Brain pericyte (primary cell): ENCODE measurements at places on chromosomes 7 and 10.

- no peak for DNase-seq
These were observed 153.5 kb upstream of the RHEB start for GRCh38 chr7:151673216-151673615.

DNA sequence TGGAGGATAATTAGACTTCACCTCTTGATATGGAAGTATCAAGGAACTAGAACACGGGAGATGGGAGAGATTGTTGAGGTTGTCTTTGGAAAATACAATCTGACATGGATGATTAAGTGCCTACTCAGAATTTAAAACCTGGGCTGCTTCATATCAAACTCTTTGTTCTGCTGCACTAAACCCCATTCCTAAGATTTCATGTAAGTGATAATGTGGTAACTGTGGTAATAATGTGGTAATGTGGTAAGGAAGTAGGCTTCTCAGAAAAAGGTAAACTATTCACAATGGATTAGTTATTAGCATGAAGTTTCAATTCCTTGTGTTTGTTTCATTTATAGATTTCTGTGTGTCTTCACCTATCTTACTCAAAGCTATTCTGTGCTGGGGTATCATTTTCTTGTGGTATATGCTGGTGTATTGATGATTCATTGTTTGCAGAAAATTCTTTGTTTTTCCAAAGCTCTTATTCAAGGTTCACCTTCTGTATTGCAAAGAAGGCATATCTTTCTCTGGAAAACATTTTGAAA, 129.9 kb upstream of the TAC1 start:
- no peak for DNase-seq

GRCh38 chr7:90749262-90749661, 153.1 kb downstream of the CDK14 start:
- no peak for DNase-seq

- no peak for DNase-seq
These were observed 66.9 kb downstream of the OGDH start for GRCh38 chr7:44673324-44673723.

GRCh38 chr10:81297292-81297691, 577.7 kb upstream of the NRG3 start:
- no peak for DNase-seq

DNA sequence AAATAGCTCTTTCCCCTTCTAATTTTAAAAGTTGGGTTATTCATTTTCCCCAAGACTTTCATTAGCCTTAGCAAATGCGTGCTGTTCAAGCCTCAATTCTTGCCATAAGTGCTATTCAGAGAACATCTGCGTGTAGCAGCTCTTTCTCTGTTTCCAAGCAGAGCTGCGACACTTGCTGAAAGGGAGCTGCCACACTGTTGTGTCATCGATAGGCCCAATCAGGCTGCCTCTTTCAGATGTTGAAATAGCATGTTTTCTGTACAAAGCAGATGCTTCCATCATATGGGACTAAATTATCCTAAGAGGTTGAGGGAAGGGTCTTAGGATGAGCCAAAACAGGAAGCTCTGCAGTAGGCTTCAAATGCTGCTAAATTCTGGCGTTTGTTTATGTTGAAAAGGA, 220.9 kb upstream of the CDC14C start:
- DNase-seq: no peak

- DNase-seq: no peak
These were observed 193.3 kb downstream of the ADK start for GRCh38 chr10:74344306-74344705.

- no peak for DNase-seq
These were observed 1.2 kb downstream of the DLG5 start for GRCh38 chr10:77925410-77925794.

DNA sequence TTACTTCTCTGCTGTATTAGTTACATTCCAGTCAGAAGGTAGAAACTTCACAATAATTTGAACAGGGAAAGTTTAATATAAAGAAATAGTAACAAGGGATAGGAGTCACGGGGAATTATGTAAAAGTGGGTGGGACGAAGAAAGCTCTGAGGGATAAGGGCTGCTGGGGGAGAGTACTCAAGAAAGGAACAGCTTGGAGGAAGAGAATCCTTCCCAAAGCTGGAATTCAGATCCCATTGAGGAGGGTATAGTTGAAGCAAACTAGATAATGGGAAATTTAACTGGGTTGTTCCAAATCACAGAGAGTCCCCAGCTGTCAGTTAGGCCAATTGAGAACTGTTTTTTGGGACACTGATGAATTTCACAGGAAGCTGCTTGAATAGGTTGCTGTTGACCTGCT, 53.2 kb upstream of the MACC1 start:
- DNase-seq: no peak

DNA sequence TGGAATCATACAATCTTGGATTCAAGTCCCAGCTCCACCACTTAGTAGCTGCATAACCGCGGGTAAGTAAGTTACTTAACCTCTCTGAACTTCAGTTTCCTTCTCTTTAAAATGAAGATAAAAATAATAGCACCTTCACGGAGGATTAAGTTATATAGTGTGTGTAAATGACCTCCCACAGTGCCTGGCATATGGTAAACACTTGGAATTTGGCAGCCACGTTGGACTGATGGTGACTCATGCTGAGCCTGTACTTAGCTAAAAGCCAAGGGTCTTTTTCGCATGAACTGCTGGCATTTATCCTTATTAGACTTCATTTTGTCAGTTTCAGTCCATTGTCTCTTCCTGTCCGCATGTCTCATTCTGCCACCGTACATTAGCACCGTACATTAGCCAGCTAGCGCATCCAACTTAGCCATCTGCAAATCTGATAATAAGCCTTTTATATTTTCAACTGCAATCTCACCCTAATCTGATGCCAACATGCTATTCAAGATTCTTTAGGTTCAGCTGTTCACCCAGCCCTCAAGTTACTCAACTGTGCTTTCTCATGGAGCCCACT, 11.2 kb downstream of the SLC13A4 start:
- DNase-seq: peak; percentile 63

- no peak for DNase-seq
These were observed 128.0 kb upstream of the CALN1 start for GRCh38 chr7:72540106-72540611.

GRCh38 chr10:112782200-112782907, 167.7 kb upstream of the TCF7L2 start:
- no peak for DNase-seq

GRCh38 chr10:53601260-53601875, 828.8 kb upstream of the MBL2 start:
- DNase-seq: no peak

- no peak for DNase-seq
These were observed 45.1 kb downstream of the TMEM26 start for GRCh38 chr10:61408105-61408504.

DNA sequence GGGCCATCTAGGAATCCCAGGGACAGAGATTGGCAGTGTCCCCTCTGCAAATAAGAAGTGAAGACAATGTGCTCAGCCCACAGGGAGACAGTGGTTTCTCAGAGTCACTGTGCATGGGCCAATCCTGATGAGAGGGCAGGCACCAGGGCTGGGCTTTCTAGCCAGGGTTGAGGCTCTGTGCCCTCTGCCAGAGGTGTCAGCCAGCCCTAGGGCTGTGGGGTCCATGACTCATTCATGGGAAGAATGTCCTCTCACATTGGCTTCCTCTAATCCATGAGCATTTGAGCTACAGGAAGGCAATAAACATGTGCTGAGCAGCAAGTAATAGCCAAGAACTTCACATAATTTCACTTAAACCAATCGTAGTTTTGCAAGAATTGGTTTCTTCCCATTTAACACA, 482.0 kb upstream of the MGMT start:
- no peak for DNase-seq

GRCh38 chr7:140641524-140642195, 1.0 kb upstream of the DENND2A start:
- no peak for DNase-seq

DNA sequence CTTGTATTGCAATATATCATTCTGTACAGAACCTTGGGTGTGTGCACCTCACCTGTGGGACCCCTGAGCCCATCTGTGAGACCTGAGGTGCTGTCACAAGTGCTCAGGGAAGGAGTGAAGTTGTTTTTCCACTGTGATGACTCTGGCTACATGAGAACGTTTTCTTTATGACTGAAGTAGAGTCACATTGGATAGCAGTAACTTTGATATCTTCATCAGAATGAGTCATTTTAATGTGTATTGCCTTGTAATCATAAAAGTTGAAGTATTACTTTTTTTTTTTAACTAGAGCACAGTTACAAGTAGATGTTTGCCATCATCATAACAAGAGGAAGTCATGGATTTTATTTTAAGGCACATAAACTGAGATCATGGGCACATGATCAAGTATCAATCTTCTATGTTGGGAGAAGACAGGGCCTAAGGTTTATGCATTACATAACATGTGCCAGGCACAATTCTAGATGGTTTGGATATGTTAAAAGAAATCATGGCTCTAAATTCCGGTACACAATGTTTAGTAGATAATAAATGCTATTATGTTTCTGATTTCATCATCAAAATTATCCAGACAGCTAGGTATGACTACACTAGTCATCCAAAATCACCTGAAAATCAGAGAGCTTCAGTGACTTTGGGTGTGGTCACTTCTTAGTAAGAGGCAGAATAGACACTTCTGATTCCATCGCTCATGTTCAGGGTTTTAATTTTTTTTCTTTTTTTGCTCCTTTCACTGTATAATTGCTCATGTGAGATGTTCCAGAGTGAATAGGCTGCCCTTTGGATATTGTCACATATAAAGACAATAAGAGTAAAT, 82.7 kb upstream of the KLF6 start:
- no peak for DNase-seq

DNA sequence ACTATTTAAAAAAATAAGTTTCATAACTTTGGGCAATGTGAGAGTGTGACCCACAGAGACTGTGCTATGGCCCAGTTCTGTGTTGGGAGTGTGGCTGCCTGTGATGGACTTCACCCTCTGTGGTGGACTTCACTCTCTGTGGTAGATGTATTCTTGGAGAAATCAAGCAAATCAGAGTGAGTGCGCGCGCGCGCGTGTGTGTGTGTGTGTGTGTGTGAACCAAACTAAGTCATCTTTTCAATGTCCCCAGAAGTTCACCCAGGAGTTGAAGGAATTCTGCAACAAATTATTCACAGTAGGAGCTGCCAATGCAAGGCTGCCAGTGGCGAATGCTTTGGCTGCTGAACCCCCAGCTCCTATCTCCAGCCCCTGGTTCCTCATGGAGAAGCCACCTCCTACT, 184.5 kb downstream of the ADAM12 start:
- DNase-seq: no peak

DNA sequence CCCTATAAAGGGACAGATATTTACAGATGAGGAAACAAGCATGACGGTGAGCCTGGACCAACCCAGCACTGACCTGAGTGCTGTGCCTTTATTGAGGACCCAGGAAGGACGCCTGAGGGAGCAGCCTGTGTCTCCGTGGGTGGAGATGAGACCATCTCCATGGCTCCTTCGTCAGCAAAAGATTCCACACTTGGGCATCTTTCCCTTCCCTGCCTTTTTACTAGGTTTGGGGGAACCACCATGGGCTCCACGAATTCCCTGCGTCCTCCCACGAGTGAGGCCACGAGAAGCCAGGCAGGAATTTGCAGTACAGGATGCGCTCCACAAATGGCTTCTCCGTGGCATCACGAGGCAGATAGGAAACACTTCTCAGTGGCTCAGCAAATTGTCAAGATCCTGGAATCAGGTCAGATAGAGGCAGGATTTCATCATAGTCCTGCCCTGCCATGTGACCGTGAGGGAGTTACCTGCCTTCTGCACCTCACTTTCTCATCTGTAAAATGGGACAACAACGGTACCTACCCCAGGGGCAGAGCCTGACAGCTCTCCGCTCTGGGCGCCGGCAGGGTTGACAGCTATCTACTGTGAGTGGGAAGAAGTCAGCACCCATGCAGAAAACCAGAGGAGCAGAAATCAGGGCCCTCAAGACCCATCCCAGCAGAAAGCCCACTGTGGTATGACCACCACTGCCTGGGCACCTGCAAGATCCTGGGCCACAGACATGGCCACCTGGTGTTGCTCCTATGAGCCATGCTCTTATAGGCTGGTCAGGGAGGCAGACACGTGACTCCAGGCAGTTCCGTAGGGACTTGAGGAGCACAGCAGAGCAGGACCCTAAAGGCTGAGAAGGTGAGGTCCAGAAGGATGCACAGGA, 80.1 kb downstream of the GRID1 start:
- no peak for DNase-seq

- DNase-seq: no peak
These were observed 275.9 kb downstream of the PRPF18 start for GRCh38 chr10:13862546-13863233.

DNA sequence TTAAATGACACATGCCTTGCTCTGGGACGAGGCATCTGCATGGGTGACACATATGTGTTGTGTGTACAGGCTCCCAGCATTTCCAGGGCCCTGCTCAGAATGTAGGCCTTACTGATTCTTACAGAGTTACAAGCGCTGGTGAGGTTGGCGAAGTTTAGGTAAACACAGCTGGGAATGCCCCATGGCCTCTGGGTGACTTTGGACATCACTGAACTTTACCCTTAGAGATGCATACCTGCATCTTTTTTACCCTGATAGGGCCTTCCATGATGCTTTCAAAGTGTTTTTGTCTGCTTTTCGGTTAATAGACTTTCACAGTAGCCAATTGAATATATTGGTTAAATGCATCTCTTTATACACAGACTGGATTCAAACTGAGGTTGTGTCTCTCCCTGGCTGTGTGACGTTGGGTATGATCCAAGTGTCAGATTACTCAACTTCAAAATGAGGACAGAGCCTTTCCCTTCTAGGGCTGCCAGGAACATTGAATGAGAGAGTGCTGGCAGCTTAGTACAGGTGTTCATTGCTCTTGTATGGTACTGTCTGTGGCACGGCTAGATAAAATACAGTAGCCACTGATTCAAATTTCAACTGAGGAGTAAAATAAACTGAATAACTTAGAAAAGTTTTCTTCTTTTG, 29.5 kb downstream of the EGFR start:
- DNase-seq: no peak

GRCh38 chr7:76296743-76297740, 5.4 kb upstream of the HSPB1 start:
- no peak for DNase-seq

GRCh38 chr10:93579985-93580711, 13.7 kb downstream of the FFAR4 start:
- DNase-seq: no peak

GRCh38 chr7:41046776-41047175, 656.1 kb downstream of the INHBA start:
- no peak for DNase-seq

DNA sequence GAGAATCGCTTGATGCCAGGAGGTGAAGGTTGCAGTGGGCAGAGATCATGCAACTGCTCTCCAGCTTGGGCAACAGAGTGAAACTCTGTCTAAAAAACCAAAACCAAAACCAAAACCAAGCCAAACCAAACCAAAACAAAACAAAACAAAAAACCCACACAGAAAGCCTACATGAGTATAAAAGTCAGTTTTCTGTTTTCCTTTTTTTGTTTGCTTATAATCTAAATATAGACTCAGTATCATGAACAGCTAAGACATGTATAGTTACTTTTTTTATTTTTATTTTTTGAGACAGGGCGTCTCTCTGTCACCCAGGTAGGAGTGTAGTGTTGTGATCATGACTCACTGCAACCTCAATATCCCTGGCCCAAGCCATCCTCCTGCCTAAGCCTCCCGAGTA, 16.8 kb upstream of the MTPN start:
- DNase-seq: no peak
